ENCODE measurements at places on chromosomes 12 and 14.

GRCh38 chr14:68733086-68733914, 59.6 kb downstream of the ZFP36L1 start:
- peak; percentile 17 for DNase-seq

DNA sequence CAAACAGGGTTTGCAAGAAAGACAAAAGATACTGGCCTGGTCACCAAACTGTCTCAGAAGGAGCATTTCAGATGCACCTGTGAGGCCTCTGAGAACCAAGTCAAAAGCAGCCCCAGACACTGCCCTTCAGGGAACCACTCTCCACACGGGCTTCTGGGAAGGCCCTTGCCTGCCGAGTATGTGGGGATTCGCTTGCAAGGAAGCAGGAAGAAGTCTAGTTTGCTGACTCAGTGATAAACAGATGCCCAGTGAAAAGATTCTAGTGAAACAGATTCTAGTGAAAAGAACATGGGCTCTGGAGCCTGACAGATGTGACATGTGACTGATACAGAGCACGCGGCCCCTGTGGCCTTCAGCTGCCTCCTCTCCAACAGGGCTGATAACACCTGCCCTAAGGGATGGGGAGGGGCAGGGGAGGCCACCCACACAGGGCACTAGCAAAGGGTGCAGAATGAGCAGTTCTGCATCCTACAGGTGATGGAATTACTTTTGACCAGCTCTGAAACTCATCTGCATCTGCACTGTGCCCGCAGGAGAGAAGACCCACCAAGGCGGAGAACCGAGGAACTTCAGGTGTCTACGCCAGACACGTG, 19.1 kb downstream of the AMN start:
- no peak for DNase-seq

GRCh38 chr12:98259693-98260092, 255.7 kb upstream of the TMPO start:
- no peak for DNase-seq

DNA sequence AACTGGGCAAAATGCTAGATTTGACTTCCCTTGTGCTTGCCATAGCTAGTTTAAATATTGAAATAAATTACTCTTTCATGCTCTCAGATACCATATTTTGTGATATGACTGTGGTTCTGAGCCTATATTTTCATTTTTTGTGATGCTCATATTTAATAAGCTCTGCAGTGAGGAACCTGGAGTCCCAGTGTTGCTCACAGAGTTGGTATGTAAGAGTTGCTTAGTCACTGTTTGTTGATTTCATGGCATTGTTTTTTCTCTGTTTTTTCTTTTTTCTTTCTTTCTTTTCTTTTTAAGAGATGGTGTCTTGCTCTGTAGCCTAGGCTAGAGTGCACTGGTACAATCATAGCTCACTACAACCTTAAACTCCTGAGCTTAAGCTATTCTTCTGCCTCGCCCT, 750.5 kb upstream of the TMEM132C start:
- no peak for DNase-seq

GRCh38 chr12:19846574-19846973, 407.3 kb downstream of the AEBP2 start:
- DNase-seq, result no peak

DNA sequence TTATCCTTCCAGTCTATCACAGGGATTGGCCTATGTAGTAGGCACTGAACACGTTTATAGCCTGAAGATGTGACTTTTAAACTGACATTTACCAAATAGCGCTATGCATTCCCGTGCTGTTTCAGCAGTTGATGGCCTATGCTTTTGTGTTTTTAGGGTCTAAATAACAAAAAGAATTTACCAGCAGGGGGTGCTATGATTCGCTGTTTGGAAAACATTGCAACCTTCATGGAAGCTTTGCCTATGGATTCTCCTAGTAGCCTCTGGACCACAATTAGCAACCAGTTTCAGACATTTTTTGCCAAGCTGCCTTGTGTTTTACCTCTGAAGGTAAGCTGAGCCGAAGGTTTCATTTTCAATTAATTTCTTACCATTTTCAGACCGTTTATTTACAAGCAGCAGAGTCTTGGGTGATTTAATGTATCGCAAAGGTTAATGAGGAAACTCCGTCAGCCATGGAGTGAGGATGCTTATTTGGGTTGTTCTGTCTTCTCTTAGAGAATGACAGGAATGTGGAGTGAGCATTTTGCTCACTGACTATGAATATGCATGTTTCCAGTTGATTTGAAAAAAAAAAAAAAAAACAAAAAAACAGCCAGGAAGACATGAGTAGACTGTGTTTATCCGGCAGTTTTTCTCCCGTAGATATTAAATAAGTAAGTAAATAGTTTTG, 133.1 kb downstream of the PRIMA1 start:
- peak; percentile 18 for DNase-seq

GRCh38 chr14:69756298-69756697, 10.6 kb upstream of the SRSF5 start:
- no peak for DNase-seq

GRCh38 chr12:67952787-67953186, 36.5 kb upstream of the IFNG-AS1 start:
- no peak for DNase-seq

DNA sequence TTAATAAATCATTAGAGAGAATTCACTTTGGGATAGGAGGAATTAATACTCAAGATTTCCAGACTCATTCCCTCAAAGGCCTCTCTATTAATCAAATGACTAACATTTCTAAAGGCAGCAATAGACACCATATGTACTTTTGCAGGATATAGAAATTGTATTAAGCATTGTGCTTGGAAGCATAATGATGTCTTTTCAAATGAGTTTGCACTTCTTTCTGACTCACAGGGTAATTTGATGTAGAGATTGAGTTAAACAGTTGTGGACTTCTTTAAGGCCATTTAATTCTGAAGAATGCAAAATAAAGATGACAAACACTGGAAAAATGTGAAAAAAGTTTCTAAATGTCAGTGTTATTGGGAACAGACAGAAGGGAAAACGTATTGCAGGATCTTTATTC, 63.4 kb upstream of the CSRP2 start:
- no peak for DNase-seq

DNA sequence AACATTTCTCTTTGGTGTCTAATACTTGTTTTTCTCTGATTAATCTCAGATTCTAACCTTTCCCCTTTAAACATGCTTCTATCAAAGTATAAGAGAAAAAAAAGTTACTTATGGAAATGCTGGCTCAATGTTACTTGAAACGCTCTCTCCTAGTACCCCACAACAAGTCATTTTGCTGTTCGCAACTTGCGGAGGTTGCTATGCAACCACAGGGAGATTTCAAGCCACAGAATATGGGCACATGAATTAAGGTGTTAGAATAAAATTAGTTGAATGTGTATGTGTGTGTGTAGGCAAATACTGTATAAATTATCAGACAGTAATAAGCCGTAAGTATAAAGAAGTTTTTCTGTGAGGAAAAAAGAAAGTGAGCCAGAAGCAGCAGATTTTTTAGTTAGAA, 80.6 kb downstream of the CCDC59 start:
- no peak for DNase-seq

- no peak for DNase-seq
Measured at GRCh38 chr12:132562489-132563021, 47.8 kb downstream of the LRCOL1 start.

DNA sequence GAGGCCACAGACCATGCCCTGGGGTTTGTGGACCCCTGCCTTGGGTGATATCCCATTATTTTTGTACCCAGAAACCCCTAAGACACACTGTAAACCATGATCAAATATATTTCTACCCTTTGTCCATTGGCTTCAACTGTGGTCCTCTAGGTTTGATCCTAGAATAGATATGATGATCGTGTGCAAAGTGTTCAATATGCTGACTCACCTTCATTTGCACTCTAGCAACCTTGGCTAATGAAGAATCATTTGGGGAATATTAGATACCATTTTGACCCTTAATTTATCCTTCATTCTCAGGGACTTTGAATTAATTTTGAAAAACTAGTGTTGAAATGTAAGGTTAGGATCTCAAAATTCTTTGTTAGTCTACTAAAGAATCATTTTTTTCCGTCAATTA, 73.1 kb upstream of the RAP1B start:
- DNase-seq, result no peak

- DNase-seq, result no peak
Measured at GRCh38 chr14:22567437-22567836, 21.6 kb downstream of the DAD1 start.

GRCh38 chr12:104997541-104997940, 11.4 kb downstream of the NOPCHAP1 start:
- no peak for DNase-seq

GRCh38 chr12:49079793-49080192, 10.0 kb upstream of the RHEBL1 start:
- DNase-seq, result no peak

- no peak for DNase-seq
Measured at GRCh38 chr12:89971880-89972279, 263.2 kb upstream of the ATP2B1 start.

- peak; percentile 31 for DNase-seq
Measured at GRCh38 chr12:3202734-3203446, 125.7 kb downstream of the TSPAN9 start.

DNA sequence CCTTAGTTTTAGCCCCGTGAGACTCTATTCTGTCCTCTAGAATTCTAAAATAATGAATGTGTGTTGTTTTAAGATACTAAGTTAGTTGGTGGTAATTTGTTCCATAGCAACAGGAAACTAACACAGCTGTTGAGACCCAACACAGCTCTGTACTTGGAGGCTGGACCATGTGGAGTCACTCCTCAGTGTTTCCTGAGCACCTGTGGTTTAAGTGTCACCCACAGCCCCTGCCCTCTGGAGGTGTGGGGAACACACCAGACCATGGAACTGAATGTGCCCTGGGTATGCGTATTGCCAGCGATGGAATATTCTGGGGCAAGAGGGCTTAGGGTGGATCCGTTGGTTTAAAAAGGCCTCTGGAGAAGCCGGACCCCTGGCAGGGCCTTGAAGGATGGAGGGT, 16.6 kb upstream of the GPR68 start:
- peak; percentile 58 for DNase-seq

GRCh38 chr12:52682938-52683574, 2.8 kb upstream of the KRT1 start:
- no peak for DNase-seq

DNA sequence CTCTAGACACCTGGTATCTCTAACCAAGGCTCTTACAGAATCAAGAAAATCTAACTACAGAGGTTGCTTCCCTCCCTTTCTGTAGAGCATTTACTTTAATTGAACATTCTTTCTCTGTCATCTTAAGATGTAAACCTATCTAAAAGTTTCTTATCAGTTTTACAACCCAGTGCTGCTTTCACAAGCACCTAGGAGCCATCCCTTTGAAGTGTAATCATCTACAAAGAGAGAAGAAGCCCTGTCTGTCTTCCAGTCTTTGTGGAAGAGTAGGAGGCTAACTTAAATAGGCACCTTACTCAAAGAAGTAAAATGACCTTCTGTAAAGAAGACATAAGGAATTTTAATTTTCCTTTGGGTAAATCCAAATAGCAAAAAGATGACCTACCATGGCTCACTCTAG, 763.9 kb upstream of the LRFN5 start:
- DNase-seq, result no peak

DNA sequence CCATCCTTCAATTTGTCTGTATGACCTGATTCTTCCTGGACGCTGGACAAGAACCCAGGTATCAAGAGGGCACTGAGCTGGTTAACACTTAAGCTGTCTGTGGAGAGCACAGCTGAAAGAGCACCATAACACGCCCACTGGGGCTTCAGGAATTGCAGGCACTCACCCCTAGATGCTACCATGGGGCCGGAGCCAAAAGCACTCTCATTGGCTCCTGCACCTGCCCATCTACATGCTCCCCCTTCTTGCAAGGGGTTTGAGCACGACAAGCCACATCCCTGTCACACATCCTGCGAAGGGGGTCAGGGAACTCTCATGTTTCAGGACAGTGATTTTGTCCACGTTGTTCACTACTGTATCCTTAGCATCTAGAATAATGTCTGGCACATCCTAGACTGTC, 35.1 kb upstream of the TBC1D15 start:
- no peak for DNase-seq

DNA sequence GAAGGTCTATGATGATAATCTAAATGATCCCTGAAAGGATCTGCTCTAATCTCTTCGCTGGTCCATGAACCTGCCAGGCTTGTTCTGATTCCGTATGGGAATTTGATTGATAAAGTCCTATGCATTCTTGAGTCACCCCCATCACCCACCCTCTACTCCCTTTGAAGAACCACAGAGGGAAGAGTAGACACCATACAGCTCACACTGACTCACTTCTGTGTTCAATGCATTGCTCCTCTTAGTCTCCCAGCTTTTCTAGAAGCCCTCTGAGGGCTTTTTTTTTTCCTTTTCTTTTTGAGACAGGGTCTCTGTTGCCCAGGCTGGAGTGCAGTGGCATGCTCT, 18.5 kb upstream of the GPRC5A start:
- no peak for DNase-seq

DNA sequence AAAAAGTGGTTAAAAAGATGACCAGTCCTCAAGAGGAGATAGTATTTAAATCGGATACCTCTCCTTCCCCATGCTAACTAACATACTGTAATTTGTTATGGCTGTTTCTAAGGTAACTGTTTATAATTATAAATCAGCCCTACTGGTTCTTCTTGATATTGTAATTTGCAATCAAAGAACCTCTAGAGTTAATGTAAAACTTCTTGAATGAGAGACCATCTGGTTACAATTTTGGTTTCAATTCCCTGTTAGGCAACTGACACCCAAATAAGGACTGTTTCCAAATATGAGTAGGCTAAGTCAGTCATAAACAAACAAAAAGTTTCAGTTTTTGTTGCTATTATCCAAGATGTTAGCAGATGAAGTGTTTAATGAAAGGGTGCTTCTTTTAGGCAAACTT, 120.2 kb upstream of the DNM1L start:
- DNase-seq, result no peak

DNA sequence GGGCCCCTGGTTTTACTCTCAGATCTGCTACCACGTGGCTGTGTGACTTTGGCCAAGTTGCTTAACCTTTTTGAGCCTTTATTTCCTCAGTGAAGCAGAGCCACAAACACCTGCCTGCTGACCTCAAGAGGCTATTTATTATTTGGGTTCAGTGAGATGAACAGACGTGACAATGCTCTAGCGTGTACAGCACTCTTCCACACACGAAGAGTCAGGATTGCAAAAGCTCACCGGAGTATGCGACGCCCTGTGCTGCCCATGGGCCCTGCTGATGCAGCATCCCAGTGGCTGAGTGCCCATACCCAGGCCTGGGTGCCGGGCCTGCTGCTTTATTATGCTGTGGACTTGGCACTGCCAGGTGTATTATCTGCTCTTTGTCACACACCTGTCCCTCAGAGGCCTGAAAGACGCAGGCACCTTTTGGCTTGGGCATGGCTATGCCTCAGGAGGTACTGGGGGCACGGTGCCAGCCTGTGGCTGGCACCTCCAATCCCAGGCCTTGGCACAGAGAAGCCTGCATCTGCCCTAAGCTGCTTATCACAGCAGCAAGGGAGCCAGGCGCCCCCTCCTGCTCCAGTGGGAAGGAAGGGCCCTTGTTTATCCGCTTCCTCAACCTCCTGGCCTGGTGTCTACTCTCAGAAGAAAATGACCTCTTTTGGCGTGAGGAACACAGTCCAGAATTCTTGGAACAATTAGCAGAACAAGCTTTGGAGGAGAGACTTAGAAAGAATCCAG, 22.3 kb upstream of the TC2N start:
- no peak for DNase-seq
